ENCODE measurements at places on chromosomes 4 and X. TPM values are rescaled to one million over a fixed set of nuclear protein-coding genes. Genes with fewer than 3 reads are reported as not detected.

- no peaks in the 10 kb centered on the region for H3K36me3 ChIP-seq
- no peaks in the 10 kb centered on the region for H3K27me3 ChIP-seq
- no peaks in the 10 kb centered on the region for H3K4me1 ChIP-seq
- no peak overlapping the region for H3K27ac ChIP-seq
These were observed 192.9 kb upstream of the CNKSR2 start for GRCh38 chrX:21181232-21181853.

GRCh38 chrX:21207080-21207479 is 167.1 kb upstream of the CNKSR2 start:
- H3K4me1 ChIP-seq = no peaks in the 10 kb centered on the region
- no peaks in the 10 kb centered on the region for H3K27me3 ChIP-seq
- no peak overlapping the region for H3K4me3 ChIP-seq
- no peak overlapping the region for H3K27ac ChIP-seq
- H3K36me3 ChIP-seq = no peaks in the 10 kb centered on the region

GRCh38 chr4:177351622-177352244 is 42.1 kb downstream of the NEIL3 start:
- H3K27me3 ChIP-seq = no peaks in the 10 kb centered on the region
- no peak overlapping the region for H3K4me3 ChIP-seq
- no peak overlapping the region for H3K27ac ChIP-seq
- H3K36me3 ChIP-seq = no peaks in the 10 kb centered on the region

- no peaks in the 10 kb centered on the region for H3K27me3 ChIP-seq
- H3K4me1 ChIP-seq = no peaks in the 10 kb centered on the region
- H3K4me3 ChIP-seq = no peak overlapping the region
- H3K27ac ChIP-seq = no peak overlapping the region
These were observed 9.2 kb downstream of the VSIG4 start for GRCh38 chrX:66030505-66031317.

DNA sequence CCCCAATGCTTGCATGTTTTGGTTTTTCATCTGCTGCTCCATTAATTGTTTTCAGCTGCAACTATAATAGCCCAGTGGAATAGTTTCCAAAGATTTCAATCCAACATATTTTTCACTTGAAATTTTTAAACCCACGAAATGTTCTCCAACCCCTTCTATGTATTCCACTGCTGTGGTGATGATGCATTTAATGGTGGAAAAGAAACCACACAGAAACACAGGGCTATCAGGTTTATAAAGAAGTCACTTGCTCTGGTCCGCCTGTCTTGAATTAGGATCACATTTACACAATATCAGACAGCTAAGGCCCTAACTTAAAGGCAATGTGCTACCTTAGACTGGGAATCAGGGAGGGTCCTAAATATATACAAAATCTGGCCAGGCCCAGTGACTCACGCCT is 35.0 kb downstream of the OPHN1 start:
- DNase-seq = no peak
- no peaks in the 10 kb centered on the region for H3K27me3 ChIP-seq
- no peaks in the 10 kb centered on the region for H3K36me3 ChIP-seq
- no peak overlapping the region for H3K27ac ChIP-seq

DNA sequence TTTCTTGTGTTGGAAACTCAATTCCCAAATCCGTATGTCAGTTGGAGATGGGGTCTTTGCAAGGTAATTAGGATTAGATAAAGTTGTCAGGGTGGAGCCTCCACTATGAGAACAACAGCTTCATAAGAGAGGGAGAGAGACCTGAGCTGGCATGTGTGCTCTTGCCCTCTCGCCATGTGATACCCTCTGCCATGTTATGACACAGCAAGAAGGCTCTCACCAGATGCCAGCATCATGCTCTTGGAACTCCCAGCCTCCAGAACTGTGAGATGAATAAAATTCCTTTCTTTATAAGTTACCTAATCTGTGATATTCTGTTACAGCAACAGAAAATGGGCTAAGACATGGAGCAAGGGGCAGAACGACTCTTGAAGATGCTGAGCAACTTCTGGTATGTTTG is 201.9 kb upstream of the BOD1L1 start:
- no peak overlapping the region for H3K27ac ChIP-seq
- no peaks in the 10 kb centered on the region for H3K27me3 ChIP-seq

DNA sequence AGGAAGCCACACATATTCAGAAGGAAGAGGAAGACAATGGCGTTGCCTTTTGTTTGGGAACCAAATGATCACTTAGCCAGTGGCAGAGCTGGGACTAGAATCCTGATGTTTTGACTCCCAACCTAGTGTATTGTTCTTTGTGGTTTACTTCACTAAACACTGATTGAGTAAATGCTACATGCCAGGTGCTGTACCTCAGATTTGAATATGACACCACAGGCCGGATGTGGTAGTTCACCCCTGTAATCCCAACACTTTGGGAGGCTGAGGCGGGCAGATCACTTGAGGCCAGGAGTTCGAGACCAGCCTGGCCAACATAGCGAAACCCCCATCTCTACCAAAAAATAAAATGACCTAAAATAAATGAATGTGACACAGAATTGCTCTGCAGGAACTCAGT is 8.4 kb downstream of the NDUFA1 start:
- peak overlapping the region; percentile 31 for H3K27ac ChIP-seq
- peaks cover 7% of the 10 kb centered on the region for H3K4me1 ChIP-seq
- no peak for DNase-seq
- H3K36me3 ChIP-seq = no peaks in the 10 kb centered on the region
- H3K4me3 ChIP-seq = no peak overlapping the region
- H3K27me3 ChIP-seq = no peaks in the 10 kb centered on the region

GRCh38 chrX:106921637-106922036 is 1.4 kb downstream of the CLDN2 start:
- DNase-seq = no peak
- H3K27me3 ChIP-seq = no peaks in the 10 kb centered on the region
- no peaks in the 10 kb centered on the region for H3K36me3 ChIP-seq
- H3K4me3 ChIP-seq = no peak overlapping the region
- H3K27ac ChIP-seq = no peak overlapping the region
- peaks cover 9% of the 10 kb centered on the region for H3K4me1 ChIP-seq

DNA sequence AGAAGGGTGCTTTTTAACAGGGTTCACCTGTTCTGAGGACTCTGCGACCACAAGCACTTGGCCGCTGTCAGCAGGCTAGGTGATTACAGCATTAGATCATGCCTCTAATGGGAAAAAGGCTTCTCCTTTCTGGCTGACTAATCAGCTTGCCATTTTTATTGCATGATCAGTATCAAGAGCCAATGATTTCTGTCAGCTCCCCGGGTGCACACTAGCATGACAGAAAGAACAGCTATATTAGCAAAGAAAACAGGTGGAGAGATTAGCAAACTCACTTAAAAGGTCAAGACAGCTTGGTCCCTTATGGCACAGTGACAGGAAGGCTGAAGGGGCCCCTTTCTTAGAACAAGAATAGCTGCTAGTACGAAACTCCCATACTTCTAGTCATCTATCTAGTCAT is 170.0 kb downstream of the SMIM20 start:
- H3K36me3 ChIP-seq = peaks cover 14% of the 10 kb centered on the region
- DNase-seq = no peak
- H3K4me3 ChIP-seq = peak overlapping the region; percentile 31
- H3K4me1 ChIP-seq = peaks cover 76% of the 10 kb centered on the region
- H3K27ac ChIP-seq = peak overlapping the region; percentile 98

- no peaks in the 10 kb centered on the region for H3K27me3 ChIP-seq
- H3K27ac ChIP-seq = peak overlapping the region; percentile 85
- H3K4me3 ChIP-seq = peak overlapping the region; percentile 96
- H3K36me3 ChIP-seq = no peaks in the 10 kb centered on the region
- H3K4me1 ChIP-seq = peaks cover 14% of the 10 kb centered on the region
- DNase-seq = no peak
These were observed 1.9 kb downstream of the ZNF41 start for GRCh38 chrX:47481160-47481559.

GRCh38 chr4:5883916-5884315 is 9.0 kb downstream of the CRMP1 start:
- H3K27me3 ChIP-seq = peaks cover 72% of the 10 kb centered on the region
- H3K4me1 ChIP-seq = peaks cover 2% of the 10 kb centered on the region
- no peak for DNase-seq
- H3K36me3 ChIP-seq = no peaks in the 10 kb centered on the region
- H3K27ac ChIP-seq = no peak overlapping the region

GRCh38 chr4:71338846-71339593 is at the start of gene SLC4A4:
Gene SLC4A4, plus strand, starts transcription at chr4:71339020.
- peak; percentile 61 for DNase-seq
- no peaks in the 10 kb centered on the region for H3K27me3 ChIP-seq
- H3K4me3 ChIP-seq = peak within 1 kb of the TSS; percentile 61
- H3K4me1 ChIP-seq = peaks cover 15% of the 10 kb centered on the region

Gene PSAPL1
- total RNA-seq = not detected

Gene PLXNB3
- total RNA-seq = 0.48 TPM

Gene KCND1
- total RNA-seq = 3.3 TPM

Gene GUCY1A1
- total RNA-seq = 0.95 TPM

Gene NAP1L2
- 1.1 TPM for total RNA-seq

Gene UGT2A3
- not detected for total RNA-seq

Gene HPF1
- total RNA-seq = 22.3 TPM

Gene TMEM144
- 2.2 TPM for total RNA-seq
